CD8-positive, alpha-beta T cell (primary cell): ENCODE measurements at places on chromosomes 7 and 10.

DNA sequence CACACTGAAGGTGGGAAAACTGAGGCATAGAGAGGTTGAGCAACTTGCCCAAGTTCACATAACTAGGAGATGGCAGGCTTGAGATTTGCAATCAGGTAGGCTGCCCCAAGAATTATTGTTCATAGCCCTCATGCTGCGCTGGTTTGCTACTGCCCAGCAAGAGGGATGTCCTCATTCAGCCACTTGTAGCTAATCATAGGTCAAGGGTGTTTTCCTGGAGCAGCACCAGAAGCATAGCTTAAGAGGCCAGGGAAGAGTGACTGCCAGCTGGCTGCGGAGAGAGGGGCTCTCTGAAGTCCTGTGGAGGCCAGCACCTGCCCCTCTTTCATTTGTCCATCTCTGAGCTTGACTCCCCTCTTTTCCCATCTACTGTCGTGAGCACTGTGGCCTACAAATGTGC, 15.0 kb downstream of the CDHR3 start:
- DNase-seq: no peak

DNA sequence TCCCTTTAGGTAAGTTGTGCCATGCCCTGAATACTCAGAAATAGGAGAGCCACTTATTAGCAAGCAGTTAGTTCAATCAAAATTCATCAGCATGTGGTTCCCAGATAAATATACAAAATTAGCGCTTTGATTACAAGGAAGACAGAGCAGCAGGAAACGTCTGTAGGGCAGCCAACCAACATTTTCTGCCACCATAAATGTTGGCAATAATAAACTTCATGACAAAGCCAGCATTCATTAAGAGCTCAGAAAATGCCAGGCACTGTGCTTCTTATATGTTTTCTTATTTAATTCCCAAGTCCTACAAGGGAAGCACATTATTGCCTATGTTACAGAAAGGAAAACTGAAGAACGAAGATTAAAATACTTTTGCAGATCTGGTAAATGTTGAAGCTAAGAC, 22.0 kb upstream of the ABCB5 start:
- DNase-seq: no peak

DNA sequence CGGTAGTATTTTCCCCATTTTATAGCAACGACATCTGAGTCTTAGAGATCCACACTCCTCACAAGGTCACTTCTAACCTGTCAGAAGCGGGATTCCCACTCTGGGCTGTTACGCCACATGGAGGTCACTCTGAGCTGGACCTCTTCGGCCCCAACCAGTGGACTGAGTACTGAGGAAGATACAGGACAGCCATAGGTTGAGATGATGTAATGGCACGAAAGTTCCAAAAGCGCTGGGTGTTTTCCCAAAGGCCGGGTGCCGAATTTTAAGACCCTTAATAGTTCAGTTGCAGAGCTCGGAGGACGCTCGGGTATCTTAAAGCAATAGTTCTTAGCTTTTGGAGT, 699 bp downstream of the GHITM start:
- DNase-seq: no peak

DNA sequence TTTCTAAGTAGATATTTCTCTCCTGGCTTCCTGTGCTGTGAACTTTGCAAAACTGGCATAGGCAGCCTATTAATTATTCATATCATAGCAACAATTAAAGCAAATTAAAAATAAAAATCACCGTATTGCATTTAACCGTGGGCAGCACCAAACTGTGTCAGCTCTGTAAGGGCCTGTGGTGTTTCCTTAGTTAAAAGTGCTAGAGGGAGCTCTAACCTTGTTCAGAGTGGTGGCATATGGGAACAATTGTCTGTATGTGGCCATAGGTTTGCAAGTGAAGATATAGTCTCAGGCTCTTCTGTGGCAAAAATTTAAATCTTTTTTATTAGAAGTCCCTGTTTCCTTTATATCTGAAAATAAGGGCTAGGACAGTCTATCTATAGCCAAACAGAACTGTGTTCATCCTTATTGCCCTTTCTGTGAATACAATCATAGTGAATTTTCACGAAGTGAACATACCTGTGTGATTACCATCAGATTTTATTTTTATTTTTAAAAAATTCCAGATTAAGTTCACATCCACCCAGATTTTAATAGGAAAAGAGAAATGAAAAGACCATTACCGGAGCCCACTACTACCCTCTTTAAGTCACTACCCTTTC, 92.6 kb downstream of the POLL start:
- no peak for DNase-seq

GRCh38 chr10:6574664-6575176, 5.4 kb downstream of the PRKCQ start:
- no peak for DNase-seq

GRCh38 chr7:12814828-12815227, 127.4 kb downstream of the ARL4A start:
- no peak for DNase-seq

- DNase-seq: no peak
Measured at GRCh38 chr7:22444181-22444971, 55.6 kb downstream of the STEAP1B start.

DNA sequence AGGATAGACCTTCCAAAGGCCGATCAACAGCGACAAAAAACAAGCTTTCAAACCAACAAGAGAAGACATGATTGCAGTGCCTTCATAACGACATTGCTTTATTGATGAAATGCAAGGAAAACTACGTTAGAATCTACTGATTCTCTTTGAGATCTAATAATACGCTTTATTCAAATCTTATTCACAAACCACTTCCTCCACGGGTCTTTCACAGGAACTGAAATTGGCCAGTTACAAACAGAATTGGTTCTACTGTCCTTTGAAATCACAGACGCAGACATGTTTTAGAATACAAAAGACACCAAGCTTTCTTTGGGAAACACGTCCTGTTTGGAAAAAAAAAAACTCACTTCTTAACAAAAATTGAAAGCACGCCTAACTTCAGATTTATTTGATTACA, 74.7 kb upstream of the SEPHS1 start:
- DNase-seq: no peak

GRCh38 chr10:26881600-26882331, 21.0 kb upstream of the ABI1 start:
- DNase-seq: no peak

- DNase-seq: no peak
Measured at GRCh38 chr10:117320050-117320665, 55.1 kb downstream of the PDZD8 start.

DNA sequence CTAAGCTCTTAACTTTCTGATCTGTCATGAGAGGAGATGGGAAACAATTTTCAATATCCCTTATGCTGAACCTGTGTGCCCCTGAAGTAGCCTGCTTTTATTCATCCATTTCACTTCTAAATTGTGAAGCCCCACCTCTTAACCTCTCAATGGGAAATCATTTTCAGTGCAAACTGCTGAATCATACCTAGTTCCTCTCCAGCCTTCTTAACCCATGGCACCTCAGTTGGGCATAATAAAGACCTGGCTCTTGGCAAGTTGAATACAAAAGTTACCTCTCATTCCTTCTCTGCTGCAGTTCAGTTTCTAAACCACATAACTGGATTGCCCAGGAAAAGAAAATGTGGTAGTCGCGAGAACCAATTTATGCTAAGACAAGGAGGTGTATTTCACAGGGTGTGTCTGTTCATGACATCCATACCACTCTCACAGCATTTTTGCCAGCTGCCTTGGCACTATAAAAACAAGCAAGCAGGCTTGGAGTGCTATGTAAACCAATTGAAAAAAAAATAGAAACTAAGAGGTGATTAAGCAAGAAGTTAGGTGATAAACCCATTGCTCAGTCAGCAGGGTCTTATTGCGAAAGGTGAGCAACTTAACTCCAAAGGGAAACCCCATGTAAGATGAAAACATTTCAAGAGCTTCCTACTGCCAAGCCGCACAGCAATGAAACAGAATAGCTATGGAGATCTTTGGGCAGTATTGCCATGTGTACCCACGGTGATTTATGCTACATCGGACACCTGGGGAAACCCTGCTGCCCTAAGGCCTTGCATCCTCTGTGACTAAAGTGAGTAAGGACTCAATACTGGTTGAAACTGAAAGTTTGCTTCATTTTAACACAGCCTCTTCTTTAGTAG, 57.0 kb upstream of the DKK1 start:
- DNase-seq: no peak

DNA sequence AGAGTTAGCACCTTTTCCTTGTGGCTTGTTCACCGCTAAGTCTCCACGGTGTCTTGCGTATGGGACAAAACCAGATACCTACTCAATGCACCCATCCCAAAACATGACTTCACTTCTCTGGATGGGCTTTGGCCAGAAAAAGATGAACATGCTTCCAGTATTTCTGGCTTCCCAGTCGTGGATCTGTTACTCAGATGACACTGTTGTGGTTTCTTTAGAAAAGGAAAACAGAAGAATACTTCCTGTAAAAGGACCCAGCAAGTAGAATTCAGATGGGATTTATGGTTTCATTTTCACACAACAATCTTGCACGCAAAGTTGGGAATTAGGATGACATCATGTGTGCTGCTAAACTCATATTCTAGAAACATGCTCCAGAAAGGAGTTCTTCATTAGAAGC, 216.7 kb downstream of the ADAM12 start:
- no peak for DNase-seq

- no peak for DNase-seq
Measured at GRCh38 chr7:37045681-37046179, 321.4 kb upstream of the AOAH start.

GRCh38 chr7:140025241-140025640, 37.5 kb downstream of the PARP12 start:
- DNase-seq: no peak

- no peak for DNase-seq
Measured at GRCh38 chr7:30692438-30692837, 10.2 kb upstream of the CRHR2 start.

DNA sequence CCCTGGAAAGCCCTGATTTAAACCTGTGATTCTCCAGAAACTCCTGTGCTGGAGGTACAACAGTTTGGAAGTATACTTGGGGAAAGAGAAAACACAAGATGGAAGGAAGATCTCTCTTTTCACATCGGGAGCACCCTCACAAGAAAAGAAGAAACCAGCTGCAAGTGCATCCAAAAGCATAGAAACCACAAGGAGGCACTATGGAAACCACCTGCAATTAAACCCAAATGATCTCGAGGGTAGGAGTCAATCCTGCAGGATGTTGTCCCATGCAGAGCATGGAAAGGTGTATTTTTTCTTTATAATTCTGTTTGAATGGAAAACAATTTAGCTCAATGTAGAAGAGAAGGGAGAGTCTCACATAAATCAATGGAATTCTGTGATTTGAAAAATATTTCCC, 210.5 kb downstream of the TWIST1 start:
- no peak for DNase-seq

GRCh38 chr7:39616138-39616537, 7.2 kb upstream of the RALA start:
- DNase-seq: no peak
